Putamen (tissue), 1 donor: ENCODE measurements at places on chromosomes 1 and 21.

DNA sequence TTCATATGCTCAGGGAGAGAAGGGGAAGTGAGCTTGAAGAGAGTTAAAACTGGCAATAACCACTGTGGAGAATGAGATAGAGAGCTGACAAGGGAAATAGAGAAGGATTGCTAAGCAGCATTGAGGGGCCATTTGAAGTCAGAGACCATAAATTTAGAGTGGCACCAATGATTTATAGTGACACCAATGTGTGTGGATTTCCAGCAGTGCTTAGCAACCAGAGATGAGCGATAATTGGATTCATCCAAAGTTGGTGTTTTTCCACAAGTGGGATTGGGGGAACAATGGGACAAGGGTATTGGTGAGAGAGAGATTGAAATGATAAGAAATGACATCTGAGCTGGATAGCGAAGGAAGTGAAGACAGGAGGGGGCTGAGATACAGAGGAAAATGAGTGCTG lies 114.1 kb downstream of the C1orf94 start:
- no peak for DNase-seq

- DNase-seq = no peak
Measured at GRCh38 chr1:26824731-26825130, 1.8 kb upstream of the ZDHHC18 start.

- no peak for DNase-seq
Measured at GRCh38 chr1:170659399-170660035, 4.4 kb upstream of the PRRX1 start.

GRCh38 chr21:41873005-41873404 lies 6.1 kb downstream of the PRDM15 start:
- DNase-seq = no peak

DNA sequence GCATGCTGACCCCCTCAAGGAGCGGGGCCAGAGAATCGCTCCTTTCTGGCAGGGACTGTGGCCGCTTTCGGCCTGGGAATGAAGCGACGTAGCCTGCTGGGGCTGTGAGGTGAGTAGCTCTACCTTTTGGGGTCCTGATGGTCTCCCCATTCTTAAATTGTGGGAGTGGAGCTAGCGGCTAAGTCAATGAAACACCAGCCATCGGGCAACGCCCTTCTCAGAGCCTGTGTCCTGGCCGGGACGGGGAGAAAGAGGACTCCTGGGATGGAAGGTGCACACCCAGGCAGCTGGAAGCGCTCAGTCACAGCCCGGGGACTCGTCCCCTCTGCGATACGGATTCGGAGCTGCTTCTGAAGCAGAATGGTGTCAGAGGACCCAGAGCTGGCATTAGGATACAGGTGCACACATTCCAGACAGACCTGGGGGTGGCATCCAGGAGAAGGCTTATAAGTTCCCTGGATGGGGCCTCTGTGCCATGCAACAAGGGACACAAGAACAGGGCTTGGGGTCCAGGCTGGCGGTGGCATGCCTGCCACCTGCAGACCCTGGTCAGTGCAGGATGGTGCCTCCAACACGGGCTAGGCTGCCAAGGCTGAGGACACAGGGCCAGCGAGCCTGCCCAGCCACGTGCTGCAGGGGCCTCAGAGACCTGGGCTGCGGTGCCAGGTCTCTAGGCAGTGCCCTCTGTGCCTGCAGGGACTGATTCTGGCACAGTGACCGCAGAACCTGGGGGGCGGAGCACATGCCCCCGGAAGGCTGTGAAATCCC lies 945 bp upstream of the WNT9A start:
- no peak for DNase-seq

DNA sequence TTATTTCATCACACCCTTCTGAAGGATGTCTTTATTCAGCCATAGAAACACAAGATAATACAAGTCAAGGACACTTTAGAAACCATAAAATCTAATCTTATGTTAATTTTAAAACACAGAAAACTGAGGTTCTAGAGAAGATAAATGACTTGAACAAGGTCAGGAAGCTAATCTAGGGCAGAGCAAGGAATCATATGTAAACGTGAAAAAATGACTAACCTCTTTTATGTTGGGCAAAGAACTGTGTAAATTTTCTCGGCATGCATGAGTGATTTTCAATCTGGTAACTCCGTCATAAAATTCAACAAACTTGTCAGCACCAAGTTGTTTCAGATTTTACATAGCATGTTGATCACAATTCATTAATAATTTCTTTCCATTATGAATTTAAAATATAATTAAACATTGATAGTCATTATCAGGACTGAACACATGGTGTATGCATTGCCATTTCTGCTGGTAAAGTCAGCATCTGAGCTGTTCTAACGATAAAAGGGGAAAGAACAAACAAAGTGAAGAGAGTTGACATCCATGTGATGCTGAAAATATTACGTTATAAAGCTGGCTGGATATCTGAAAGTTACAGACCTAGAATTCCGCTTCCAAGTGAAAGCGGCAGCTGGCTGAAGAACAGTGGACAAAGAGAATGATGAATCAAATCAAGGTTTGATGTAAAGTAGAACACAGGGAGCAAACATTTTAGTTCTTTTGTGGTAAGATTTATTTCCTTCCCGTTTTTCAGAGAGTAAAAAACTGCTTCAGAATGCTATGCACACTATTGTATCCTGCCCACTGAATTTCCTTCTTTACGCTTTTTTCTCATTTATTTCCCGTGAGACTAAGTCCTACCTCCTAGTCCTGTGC lies 1037.4 kb upstream of the TMPRSS15 start:
- no peak for DNase-seq

DNA sequence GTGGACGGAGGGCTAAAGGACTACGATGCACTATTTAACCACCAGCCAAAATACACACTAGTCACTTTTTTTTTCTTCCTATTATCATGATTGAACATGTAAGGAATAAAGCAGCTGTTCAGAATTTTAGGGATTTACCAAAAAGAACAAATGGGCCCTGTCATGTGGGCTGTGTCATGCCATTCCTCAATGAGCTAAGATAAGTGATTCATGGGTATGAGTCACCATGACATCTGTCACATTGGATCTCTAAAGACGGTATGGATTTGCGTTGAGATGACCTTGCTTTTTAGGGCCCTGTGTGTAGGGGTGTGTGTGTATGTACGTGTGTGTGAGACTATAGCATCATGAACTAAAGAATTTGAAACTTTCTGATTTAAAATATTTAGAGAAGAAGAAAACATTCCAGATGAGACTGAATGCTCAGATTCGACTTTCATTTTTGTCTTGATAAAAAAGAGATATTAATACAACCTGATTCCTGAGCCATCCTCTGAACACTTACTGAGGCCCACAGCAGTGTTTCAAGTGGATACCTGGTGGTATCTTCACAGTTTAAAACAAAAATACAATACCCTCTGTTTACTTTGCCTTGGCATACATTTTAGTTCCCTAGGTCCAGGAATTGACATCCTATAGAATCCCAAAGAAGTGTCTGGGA lies 246.1 kb upstream of the DUSP10 start:
- peak; percentile 42 for DNase-seq

GRCh38 chr1:107339775-107340174 lies 198.9 kb downstream of the NTNG1 start:
- no peak for DNase-seq

DNA sequence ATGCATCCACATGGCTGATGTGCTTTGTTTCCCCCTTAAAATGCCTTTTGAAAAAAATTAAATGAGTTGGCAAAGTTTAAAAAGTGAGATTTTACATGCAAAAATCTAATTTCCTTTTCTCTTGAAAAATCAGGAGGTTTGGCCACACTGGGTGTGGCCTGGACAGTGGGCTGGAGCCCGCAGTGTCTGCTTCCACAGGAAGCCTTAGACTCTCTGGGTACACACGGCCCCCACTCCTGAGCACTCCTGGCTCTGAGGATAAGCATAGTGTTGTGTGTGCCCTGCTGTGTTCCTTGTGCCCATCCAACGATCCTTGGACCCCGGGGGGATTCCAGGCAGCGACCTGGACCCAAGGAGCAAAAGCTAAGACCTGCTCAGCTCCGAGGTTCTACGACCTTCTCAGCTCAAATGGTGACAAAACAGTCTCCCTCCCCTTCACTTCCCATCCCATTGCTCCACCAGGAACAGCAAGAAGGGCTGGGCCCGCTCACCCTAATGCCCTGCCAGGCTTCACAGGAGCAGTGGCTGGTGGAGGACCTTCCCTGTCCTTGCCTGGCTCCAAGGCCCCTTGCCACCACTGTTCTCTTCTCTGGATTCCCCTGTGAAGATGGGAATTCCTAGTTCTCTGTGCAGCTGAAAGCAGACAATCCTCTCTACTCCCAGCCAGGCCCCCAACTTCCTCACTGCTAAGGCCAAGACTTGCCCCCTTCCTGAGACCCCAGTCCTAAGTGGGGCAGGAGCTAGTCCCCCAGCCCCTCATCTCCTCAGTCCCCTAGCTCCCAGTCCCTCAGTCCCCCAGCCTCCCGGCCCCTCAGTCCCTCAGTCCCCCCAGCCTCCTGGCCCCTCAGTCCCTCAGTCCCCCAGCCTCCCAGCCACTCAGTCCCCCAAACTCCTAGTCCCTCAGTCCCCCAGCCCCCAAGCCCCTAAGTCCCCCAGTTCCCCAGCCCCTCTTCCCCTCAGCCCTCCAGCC lies 395.8 kb downstream of the PTPRU start:
- DNase-seq = no peak

GRCh38 chr1:46793126-46793525 lies 5.7 kb upstream of the CYP4B1 start:
- DNase-seq = no peak

DNA sequence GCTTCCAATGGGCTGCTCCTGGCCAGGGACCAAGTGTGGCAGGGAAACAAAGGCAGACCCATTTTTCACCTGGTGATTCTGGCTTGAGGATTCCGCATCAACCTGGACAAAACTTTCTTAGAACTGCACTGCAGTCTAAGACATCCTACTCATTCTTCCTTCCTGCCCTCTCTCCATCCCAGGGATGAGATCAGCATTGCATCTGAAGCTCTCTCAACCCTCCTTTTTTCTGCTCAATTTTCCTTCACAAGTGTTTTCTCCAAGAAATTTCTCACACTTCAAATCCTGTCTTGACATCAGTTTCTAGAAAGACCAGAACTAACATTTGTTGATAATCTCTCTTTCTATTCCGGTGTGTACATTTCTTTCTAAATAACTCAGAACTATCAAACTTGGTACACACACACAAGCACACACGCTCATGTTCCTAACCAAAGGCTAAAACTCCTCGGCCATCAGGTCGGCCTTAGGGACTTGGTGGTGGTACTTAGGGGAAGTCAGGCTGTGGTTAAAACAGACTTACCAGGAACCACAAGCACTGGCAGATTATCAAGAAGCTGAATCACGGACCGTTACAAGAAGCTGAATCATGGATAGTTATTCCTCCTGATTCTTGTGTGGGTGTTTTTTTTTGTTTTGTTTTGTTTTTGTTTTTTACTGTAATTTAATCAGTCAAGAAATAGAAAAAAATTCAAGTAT lies 21.0 kb upstream of the CXADR start:
- no peak for DNase-seq

DNA sequence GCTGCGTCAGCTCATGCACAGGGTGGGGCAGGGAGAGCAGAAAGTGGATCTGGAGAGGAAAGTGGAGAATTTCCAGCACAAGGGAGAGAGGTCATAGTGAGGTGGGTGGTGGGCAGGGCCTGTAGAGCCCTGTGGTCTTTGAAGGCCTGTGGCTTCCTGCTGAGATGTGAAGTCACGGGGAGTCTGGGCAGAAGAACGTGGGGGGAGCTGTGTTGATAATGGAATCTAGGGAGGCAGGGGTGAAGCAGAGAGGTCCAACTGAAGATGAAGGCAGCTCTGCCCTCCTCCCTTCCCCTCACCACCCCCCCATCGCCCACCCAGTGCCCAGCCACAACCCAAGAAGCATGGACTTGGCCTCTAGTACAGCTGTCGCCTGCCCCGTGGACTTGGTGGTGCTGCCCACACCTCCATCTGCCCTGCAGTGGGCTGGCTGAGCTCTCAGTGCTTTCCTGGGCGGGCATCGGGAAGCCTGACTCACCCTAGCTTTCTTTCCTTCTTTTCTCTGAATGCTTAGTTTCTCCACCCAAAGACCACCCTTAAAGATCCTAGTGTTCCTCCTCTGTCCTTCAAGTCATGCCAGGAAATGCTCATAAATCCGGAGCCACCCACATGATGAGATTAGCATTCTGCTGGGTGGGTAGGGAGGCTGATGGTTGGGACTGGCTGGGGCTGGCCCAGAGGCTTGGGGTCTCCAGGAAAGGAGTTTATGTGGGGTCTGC lies 186.1 kb downstream of the TRABD2B start:
- DNase-seq = no peak

- DNase-seq = no peak
Measured at GRCh38 chr1:239247285-239247684, 139.1 kb upstream of the CHRM3 start.
